Tibial artery (tissue), 4 donors: ENCODE measurements at places on chromosomes 13 and 19.

DNA sequence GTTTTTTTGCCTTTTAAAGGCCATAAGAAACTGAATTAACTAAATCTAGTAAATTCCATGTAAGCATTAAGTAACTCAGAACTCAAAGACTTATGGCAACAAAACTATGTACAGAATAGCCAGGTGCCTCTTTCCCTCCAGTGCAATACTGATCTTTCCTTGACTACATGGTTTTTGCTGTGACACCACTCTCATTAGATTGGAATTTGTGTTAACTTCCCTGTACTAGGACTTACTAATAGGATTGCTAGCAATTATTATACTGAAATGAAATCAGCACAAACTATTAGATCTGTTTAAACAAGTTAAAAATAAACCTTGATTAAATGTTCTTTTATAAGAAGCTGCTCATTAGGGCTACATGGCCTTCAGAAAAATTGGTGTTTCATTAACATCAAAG, 96.3 kb downstream of the DACH1 start:
- no peak for DNase-seq

DNA sequence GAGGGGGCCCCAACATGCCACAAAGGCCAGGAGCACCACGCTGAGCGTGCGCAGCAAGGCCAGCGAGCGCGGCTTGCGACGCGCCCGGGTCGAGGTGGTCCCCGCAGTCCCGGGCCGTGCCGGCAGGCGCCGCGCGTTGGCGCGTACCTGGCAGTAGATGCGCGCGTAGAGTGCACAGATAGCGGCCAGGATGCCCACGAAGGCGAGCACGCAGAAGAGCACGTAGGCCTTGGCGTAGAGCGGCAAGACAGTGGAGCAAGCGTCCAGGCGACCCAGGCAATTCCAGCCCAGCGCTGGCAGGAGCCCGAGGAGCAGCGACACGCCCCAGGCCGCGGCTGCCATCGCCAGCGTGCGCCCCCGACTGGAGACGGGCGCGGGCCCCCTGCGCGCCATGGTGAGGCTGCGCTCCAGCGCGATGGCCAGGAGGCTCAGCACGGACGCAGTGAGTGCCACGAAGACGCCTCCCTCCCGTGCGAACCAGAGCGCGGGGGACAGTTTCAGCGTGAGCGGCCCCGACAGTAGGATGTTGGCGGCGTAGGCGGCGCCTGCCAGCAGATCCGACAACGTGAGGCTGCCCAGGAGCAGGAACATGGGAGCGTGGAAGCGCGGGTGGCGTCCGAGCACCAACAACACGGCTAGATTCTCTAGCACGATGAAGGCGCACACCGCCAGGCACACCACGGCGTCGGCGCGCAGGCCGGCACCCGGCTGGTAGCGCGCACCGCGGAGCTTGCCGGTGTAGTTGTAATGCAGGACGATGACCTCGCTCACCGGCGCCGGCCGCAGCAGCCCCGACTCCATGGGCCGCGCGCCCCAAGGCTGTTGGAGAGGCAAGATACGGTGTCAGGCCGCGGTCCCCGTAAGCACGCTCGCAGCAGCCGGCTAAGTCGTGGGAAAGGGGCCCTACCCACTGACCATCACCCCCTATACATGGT, 2.8 kb downstream of the S1PR5 start:
- no peak for DNase-seq

GRCh38 chr19:38047049-38047438, 140.0 kb downstream of the SIPA1L3 start:
- no peak for DNase-seq

DNA sequence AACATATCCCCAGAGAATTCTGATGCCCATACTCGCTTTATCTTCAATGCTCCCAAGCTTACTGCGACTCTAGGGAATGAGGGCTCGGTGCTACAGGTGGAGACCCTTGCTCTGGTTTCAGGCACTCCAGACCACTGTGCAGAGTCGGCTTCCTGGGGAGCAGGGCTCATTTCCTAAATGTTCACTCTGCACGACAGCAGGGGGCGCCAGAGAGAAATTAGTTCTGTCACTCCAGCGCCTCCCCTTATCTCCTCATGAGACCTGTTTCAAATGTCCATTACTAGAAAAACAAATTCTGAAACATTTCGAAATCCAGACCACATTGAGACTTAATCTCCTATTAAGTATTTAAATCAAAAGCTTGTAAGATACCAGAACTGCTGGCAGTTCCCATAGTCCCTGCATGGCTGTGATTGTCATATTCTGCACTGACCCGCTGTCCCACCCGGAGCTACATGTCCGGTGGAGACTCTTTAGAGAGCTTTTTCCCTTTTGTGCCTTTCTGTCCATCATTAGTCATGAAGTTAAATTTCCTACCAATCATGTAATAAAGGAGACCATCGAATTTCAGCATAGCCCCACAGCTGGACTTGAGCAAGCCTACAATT, 22.4 kb downstream of the EPSTI1 start:
- DNase-seq: peak; percentile 75

- DNase-seq: peak; percentile 90
These were observed at the start of gene BICRA for GRCh38 chr19:47608969-47609905. Gene BICRA (plus strand): TSS chr19:47609134. CDS start chr19:47673575, 64,441 bp downstream.

- no peak for DNase-seq
These were observed 79.4 kb downstream of the ZIC5 start for GRCh38 chr13:99892196-99892613.

DNA sequence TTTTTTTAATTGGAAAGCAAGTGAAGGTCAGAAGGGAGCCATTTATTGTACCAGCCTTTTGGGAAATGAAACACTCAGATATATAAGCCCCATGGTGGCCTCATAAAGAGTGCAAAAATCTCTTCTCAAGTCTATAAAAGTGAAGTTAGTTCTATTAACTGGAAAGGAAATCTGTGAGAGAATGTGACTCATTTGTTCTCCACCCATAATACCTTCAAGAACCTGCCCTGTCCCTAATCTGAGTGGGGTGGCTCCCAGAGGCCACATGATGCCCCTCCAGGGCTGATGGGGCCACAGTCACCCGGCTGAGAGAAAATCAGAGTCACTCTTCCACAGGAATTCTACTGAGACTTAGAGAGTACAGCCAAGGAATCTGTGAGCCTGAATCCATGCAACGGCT, 65.8 kb upstream of the SERP2 start:
- no peak for DNase-seq

- DNase-seq: no peak
These were observed 204.2 kb upstream of the ARGLU1 start for GRCh38 chr13:106772006-106772601.

GRCh38 chr13:52010890-52011631, at the start of gene ATP7B:
Gene ATP7B (minus strand): TSS chr13:52011450. CDS start chr13:52011337, 113 bp downstream.
- DNase-seq: no peak

- no peak for DNase-seq
These were observed 50.9 kb downstream of the AKAP11 start for GRCh38 chr13:42322806-42323205.

DNA sequence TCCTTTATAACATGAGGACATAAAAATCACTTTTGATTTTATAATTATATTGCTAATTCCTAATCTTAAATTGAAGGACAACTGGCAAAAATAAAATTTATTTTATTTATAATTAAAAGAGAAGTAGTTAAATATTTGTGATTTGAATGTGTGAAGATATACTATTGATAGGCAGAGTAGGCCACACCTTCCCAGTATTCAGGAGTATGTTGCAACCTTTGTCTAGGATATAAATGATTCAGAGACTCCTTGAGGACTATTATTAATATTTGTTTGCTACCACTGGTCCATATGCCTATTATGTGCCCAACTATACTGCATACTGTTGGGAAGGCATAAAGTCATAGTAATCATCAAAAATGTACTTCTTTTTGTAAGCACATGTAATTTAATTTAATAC, 94.2 kb downstream of the CDADC1 start:
- DNase-seq: no peak

DNA sequence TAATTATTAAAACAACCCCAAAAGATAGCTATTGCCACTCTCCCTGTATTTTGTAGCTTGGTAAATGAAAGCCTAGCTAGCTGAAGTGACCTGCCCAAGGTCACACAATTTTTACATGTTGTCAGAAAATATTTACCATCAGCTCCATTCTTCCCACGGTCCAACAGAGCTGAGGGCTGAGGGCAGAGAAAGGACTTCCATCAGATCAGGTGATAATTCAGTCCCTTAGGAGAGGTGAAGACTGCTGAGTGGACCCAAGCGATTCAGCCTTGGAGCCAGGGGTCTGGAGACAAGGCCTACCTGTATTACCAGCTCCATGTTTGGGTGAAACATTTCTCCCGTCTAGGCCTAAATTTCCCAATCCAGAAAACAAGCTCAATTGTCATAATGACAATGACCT, 149.5 kb upstream of the TSHZ3 start:
- no peak for DNase-seq

DNA sequence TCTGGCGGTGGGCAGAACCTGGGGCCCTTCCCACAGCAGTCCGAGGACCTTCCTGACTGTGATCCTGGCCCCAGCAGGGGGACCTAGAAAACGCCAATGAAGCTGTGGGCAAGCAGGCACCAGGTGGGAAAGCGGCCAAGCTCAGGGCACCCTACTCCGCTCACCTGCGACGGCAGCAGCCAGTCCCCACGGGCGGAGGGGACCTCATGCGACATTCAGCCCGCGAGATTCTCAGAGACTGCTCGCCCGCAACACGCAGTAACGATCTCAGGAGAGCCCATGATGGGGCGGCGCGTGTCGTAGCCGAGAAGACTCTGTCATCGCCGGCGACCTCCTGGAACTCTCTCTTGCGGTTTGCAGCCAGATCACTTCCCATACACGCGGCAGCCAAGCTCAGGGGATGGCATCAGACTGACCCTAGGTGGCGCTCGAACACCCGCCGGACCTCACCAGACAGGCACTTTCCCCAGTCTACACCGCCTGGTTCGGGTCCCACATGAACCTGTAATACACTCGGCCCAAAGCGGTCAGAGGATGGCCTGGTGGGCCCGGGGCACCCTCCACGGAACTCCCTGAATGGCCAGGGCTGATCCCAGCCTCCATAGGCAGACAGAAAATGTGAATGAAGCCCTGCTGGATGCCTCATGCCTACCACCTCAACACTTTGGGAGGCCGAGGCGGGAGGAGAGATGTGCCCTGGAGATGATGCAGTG, 26.5 kb downstream of the MAN2B1 start:
- peak; percentile 80 for DNase-seq

DNA sequence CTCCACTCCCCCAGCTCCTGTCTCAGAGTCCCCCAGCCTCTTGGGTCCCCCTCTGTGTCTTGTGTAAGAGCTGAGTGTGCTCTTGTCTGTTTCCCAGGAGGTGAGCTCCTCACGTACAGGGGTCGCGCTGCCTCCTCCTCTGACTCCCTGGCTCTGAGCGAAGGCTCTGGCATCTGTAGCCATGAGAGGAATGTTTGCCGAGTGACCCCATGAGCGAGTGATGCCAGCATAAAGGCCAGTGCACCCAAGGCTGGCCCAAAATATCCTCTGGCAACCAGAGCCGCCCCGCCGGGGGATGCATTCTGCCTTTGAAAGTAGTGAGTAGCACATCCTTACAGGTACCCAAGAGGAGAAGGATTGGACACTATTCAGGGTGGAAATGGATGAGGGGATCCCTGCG, 26.2 kb upstream of the C19orf12 start:
- no peak for DNase-seq

DNA sequence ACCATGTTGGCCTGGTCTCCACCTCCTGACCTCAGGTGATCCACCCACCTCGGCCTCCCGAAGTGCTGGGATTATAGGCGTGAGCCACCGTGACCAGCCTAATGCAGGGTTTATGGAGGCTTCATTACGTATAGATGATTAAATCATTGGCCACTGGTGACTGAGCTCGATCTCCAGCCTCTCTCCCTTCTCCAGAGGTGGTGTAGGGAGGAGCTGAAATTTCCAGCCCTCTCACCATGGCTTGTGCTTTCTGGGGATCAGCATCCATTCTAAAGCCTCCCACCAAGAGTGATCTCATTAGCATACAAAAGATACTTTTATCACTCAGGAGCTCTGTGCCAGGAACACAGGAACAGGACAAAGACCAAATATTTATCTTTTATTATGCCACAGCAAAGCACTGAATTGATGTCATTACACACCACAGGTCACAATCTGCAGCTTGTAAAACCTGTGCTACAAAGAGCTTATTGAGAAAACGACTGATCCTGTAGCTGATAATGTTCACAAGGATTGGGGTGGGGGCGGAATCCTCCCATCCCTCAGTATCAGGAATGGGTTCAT, 32.4 kb downstream of the RHPN2 start:
- DNase-seq: no peak

DNA sequence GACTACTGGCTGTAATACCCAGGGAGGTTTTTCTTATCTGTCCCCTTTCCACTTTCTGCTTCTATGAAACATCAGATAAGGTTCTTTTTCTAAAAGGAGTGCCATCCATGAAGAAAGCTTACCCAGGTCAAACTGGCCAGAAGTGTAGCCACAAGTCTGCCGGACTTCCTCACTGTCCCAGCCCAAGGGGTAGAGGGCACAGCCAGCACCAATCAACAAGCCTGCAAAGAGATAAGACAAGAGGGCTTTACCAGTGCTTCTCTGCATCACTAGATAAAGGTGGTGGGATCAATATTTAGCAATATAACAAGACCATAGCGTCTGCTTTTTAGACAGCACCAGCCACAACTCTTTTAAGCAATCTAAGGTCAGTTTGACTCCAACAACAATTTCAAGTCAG, 224.7 kb downstream of the LHFPL6 start:
- DNase-seq: no peak

DNA sequence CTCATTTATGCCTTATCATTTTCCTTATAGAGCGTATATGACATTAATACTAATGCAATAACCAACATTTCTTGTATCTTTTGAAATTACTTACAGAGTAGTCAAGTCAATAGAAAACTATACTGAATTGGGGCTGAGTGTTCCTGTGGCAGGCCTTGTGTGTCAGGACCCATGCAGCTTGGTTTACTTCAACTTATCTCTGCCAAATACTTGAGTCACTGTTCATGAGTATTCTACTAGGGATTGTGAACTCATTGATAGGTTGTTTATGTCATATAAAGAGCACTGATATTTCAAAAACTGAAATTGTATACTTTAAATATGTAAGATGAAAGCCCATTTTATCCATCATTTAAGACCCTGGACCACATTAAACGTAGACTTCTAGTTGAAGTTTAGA, 688.6 kb upstream of the SLITRK1 start:
- no peak for DNase-seq

DNA sequence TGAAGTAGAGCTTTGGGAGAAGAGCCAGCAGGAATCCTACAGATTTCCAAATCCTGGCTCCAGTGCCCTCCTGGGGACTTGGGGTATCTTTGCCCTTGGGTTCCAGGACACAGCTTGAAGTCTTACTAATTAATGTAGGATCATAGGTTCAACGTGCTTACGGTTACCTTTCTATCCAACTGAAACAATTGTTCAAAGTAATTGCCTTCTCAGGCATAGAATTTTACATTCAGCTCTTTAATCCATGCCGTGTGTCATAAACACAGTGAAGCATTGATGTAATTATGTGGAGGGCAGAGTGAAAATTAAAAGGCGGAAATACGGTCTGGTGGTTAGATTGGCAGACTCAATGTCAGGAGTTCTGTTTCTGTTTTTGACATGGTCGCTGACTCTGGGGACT, 170.4 kb downstream of the COG6 start:
- no peak for DNase-seq

- DNase-seq: no peak
These were observed 14.6 kb downstream of the PLD3 start for GRCh38 chr19:40363069-40363468.
